CD4-positive, alpha-beta memory T cell (primary cell): ENCODE measurements at places on chromosomes 1 and 21.
A peak's percentile ranks its signal among the peaks of the same experiment; 100 is the strongest.

- DNase-seq: peak; percentile 23
These were observed 11.1 kb downstream of the MTX1 start for GRCh38 chr1:155219592-155220031.

- no peak for DNase-seq
These were observed 37.3 kb upstream of the SIPA1L2 start for GRCh38 chr1:232667094-232667777.

GRCh38 chr1:6249739-6250689 lies 6.0 kb downstream of the HES3 start:
- no peak for DNase-seq

DNA sequence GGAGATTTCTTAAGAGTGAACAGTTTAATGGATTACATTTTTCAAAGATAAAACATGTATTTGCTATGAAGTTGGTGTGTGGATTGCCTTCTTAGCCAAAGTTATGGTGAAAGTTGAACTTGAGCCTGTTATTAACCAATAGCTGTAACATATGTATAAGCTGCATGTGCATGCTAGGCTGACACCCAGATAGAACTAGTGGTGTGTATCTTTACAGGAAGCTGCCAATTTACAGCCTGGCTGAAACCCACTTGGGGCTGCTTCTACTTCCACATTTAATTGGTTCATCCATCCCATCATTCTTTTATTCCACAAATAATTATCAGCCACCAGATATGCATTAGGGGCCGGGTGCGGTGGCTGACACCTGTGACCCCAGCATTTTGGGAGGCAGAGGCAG lies 3.3 kb downstream of the PLA2G5 start:
- no peak for DNase-seq

GRCh38 chr1:93448983-93449804 lies 1.3 kb downstream of the FNBP1L start:
- DNase-seq: no peak
